ENCODE measurements at places on chromosomes 7 and 10.

DNA sequence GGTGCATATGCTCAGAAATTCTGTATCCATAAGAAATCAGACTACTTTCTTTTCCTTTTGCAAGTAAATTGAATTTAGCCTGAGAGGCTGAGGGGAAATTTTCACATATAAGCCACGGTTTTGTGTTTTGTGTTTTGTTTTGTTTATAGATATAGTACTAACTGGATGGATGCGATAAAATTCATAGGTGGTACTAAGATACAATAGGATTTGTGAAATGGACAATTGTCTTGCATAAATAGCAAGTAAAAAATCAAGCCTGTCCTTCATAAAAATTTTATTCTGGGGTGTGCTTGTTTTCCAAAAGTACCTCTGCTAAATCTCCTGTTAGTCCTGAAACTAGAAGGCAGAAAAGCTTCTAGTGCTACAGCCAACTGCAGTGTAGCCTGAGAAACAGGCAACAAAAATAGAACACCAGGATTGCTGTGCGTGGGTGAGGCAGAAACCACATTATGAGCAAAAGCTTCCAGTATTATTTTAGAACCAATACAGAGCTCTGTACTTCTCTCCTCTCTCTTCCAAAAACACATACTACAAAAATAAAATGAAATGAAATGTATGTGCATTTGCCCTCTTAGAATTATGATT, 634 bp upstream of the HDAC9 start:
- DNase-seq, result no peak

GRCh38 chr7:78620920-78621319, 822.3 kb downstream of the PHTF2 start:
- DNase-seq, result no peak

DNA sequence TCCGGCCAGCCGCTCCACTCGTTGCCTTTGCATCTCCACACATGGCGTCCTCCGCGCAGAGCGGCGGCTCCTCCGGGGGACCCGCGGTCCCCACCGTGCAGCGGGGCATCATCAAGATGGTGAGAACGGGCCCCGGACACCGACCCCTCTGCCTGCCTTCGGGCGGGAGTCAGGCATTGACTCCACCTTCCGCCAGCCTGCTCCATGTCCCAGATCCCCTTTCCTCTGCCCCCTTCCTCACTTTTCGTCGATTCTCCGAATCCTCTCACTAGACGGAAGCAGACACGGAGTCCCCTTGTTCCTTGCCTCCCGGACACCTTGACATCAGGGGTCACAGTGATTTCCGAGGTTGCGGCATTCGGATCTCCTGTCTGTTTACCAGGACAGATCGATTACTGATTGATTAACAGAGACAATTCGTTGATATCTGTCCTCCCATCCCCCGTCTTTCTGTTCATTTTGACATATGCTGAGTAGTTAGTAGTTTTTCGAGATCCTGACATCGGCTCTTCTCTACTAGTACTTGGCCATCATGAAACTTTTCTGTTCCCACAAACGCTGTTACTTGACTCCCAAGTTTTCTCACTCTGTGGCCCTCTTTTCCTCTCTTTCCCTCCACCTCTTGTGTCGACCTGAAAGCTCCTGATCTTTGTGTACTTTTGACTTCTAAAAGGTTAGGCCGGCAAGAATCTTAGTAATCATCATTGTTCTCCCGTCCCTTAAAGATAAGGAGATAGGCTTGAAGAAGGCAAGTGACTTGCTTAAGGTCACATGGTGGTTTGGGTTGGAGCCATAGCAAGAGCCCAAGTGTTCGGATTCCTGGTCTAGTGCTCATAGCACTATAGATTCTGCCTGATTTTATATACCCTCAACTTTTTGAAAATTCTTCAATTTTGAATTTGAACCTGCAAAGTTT, 597 bp downstream of the SND1 start:
- no peak for DNase-seq

DNA sequence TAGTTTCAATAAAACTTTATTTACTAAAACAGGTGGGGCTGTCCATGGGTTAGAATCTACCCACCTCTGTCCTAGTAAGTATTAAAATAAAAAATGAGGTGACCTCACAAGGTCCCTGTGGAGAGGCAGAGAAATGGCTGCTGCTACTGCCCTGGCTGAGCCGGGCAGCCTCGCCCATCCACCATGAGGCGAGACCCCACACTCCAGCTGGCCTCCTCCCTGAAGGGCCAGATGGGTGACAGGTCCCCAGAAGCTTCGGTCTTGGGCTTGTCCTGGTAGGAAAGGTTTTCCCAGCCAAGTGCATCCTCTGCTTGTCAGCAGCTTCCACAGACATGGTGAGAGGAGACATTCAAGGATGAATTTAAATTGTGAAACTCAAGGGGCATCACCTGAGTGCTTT, 565.8 kb downstream of the PTPRN2 start:
- no peak for DNase-seq

- no peak for DNase-seq
Observed at GRCh38 chr7:33061282-33061937, 1.2 kb downstream of the NT5C3A start.

DNA sequence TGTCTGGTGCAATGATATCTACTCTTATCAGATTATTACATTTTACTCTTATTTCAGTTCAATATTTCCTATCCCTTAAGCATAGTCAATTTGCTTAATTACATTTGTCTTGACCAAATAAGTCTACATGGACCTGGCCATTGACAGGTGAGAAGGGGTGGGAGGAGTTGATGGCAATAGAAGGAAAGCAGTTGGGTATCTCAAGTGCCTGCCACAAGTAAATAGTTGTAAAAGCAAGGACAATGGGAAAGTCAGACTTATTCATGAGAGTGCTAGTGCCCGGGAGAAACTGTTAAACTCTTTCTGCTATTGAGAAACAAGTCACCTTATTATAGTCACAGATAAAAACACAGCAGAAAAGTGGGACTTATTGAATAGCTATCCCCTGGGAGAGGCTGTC, 32.4 kb upstream of the HGF start:
- no peak for DNase-seq

GRCh38 chr7:80542398-80542797, 30.5 kb upstream of the GNAT3 start:
- no peak for DNase-seq

DNA sequence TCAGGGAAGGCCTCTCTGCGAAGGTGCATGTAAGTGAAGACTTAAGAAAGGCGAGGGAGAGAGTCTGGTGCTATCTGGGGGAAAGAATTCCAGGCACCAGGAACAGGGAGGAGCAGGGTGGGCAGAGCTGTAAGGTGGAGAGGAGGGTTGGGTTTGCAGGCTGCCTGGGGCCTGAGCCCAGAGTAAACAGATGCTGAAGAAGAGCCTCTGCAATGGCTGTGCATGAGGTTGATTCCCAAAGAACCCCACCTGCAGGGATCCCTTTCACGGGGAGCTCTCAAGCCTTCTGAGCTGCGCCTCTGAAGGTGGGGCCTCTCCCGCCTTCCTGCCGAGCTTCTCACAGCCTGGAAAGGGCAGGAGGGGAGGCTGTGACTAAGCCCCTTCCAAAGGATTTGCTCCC, 115.1 kb downstream of the RNF216 start:
- DNase-seq, result no peak

GRCh38 chr10:131668903-131669302, 231.9 kb upstream of the PPP2R2D start:
- no peak for DNase-seq

DNA sequence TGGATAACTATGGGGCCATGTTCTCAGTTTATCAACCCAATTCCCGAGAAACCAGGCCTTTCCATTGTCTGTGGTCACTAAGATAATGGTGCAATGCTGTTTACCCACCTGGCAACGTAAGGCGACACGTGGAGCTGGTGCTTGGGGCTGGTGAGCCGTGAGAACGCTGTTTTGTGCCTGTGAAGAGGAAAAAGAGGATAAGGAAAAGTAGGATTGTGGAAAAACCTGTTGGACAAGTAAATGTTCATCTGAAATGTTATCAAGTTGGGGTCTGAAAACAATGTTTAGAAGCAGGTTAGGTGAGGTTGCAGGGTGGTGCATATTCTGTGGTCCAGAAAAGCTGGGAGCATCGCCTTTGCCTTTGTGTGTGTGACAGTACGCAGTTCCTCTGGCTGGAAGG, 88.5 kb downstream of the PPP1R17 start:
- peak; percentile 17 for DNase-seq

DNA sequence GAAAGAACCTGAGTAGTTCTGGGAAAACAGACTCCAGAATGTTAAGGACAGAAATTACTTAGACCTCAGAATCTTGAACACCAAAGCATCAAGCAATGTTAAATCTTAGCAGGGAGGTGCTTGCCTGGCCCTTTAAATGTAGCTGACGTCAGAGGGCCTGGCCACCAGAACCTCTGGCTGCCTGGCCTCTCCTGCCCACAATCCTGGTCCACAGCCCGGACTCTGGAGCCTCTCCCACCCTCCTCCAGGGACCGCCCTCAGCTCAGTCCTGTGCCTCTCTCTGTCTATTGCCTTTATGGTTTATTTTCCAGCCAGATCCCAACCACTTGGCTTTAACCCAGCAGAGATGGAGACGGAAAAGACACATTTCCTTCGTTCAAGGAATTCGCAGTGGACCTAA, 42.2 kb upstream of the EGR2 start:
- no peak for DNase-seq

GRCh38 chr7:8516976-8517375, 83.6 kb downstream of the NXPH1 start:
- no peak for DNase-seq

DNA sequence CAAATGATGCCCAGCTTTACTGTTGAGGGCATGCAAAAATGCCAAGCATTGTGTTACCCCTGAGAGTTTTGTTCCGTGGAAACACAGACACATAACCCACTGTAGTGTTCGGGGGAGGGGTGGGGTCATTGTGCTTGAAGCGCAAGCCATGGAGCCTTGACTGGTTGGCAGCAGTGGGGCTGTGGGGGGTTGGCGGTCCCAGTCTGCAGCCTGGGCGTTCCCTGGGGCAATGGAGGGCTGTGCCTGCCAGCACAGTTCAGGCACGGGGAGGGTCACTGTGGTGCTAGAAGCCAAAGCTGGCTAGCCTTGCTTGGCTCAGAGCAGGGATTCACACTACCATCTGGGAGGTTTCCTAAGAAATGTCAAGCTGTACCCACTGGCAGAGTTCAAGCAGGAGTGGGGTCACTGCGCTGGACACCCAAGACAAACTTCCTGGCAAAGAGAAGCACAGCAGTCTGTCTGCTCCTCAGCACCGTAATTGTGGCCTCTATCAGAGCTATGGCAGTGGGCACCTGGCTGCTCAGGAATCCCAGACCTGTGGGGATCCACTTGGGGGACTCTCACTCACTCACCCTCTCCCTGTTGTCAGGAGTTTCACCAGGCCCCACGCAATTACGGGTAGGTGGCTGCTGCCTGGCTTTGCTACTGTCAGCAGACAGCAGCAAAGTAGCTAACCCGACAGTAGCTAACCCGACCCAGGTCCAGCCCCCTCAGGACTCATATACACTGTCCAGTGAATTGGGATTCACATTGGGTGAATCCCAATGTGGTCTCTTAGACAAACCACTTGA, 292.4 kb downstream of the ZWINT start:
- no peak for DNase-seq

GRCh38 chr10:44725404-44725803, 185.7 kb upstream of the TMEM72 start:
- DNase-seq, result no peak

DNA sequence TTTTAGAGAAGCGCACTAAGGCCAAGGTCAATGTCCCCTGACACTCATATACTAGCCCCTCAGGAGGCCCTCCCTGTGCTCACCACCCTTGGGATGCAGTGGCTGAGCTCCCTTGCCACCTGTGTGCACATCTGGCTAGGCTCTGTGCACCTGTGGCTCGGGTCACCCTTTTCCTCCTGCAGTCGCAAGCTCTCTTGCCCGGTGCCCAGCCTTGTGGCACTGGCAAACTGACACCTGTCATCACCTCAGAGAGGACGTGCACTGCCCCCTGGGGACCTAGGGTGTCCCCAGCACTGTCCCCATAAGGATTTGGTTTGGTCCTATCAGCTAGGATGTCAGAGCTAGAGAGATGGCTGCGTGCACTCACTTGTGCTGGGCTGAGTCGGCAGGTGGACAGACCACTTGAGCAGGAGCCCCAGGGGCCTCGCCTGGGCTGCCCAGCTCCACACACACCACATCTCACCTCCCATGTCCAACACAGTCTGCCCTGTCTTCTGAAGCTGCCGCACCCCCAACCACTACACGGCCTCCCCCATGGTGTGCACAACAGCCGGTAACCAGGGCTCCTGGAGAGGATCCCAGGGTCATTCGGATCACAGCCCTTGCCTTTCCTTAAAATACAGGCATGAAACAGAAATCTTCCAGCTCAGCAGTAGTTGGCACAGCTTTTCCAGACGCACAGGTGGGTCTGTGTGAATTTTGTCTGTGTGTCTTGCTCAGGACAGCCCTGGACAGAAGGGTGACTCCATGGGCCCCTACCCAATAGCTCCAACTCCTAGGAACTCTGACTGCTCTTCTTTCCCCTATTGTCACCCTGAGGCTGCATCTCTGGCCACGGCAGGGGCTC, 111.0 kb downstream of the GRID1 start:
- DNase-seq, result no peak

DNA sequence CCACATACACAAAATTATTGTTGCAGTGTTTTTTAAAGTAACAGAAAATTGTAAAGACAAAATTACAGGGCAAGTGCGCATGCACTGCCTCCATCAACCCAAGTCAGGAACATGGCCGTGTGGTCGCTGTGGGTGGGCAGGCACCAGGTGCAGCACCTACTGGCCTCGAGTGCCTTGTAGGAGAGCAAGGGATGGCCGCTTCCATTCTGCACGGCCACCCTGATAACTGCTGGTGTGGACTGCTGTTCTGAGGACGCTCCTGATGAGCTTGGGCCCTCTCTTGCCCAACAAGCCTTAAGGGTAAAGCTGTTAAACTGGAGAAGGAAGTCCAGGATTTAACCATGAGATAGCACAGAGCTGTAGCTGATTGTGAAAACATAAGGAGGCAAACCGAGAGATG, 124.6 kb upstream of the PPP1R9A start:
- no peak for DNase-seq

DNA sequence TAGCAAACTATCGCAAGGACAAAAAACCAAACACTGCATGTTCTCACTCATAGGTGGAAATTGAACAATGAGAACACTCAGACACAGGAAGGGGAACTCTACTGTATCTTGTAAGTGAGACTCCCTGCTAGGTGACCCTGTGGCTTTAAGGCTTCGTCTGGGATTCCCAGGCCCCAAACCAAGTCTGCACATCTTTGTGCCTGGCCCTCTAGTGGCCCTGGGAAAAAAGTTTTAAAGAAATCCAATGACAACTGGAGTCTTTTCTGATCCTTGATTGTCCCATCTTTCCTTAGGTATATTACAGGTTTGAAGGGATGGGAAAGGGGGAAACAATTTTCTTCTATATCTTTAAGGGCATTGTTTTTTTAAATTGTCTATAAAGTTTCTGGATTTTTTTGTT, 10.6 kb upstream of the LIPM start:
- no peak for DNase-seq

GRCh38 chr7:23759671-23760391, 49.8 kb downstream of the STK31 start:
- DNase-seq, result peak; percentile 59

DNA sequence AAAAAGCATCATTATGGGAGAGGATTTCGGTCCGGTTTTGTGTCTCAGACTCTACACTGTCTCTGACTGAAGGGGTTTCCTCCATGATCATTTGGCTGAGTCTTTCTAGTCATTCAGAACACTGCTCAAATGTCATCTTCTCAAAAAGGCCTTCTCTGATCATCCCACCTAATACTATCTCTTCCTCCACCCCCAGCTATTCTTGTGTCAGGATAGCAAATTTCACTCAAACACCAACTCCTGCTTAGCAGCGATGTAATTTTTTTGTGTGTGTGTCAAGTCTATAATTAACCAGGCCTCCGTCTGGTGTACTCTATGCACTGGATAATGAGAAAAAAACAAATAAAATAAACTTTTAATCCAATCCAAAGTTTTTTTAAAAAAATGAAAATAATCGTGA, 200.4 kb downstream of the KCND2 start:
- DNase-seq, result no peak

GRCh38 chr10:71750986-71751385, 22.3 kb downstream of the VSIR start:
- no peak for DNase-seq
